Forelimb muscle (tissue), 1 donor: ENCODE measurements at places on chromosomes 2 and 18. TPM values are rescaled to one million over a fixed set of nuclear protein-coding genes. Genes with fewer than 3 reads are reported as not detected.

GRCh38 chr2:10544252-10544651 is 96.1 kb upstream of the ODC1 start:
- no peak for DNase-seq

- no peak for DNase-seq
Measured at GRCh38 chr2:8957628-8958027, 45.9 kb downstream of the MBOAT2 start.

GRCh38 chr2:233690444-233690843 is 2.2 kb upstream of the UGT1A6 start:
- no peak for DNase-seq

Gene LYPD1
- 5.8 TPM for polyA plus RNA-seq

GRCh38 chr2:136538489-136538888 is 226.9 kb upstream of the THSD7B start:
- no peak for DNase-seq

DNA sequence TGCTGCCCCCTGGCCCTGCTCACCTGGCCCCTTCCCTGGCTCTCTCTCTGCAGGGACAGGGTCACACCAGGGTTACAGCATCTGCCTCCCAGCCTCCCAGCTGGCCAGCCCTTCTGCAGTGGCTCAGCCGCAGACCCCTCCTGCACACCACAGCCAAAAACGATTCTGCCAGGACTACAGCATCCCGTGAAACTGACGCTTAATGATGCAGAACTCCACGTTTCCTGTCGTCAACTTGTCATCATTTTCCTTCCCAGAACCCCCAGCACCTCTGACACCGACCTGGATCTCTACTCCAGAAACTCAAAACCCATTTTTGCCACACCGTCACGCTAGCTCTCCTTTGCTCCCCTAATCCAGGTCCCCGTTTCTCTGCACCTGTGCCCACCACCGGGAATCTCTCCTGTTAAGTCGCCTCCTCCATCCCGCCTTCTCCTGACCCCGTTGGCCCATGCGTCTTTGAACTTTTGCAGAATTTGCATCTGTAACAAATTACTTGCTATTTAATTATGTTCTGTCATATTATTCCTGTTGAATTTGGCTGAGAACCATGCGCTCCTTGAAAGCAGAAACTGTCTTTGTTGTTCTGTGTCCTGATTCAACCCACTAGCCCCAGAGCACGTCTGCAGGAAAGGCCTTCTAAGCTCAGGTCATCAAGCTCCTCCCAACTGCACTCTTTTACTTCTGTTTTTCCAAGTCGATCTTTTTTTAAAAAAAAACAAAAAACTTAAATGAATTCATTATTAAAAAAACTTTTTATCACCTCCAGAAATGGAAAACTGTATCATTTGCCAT is 173.2 kb upstream of the COPS8 start:
- DNase-seq = no peak

DNA sequence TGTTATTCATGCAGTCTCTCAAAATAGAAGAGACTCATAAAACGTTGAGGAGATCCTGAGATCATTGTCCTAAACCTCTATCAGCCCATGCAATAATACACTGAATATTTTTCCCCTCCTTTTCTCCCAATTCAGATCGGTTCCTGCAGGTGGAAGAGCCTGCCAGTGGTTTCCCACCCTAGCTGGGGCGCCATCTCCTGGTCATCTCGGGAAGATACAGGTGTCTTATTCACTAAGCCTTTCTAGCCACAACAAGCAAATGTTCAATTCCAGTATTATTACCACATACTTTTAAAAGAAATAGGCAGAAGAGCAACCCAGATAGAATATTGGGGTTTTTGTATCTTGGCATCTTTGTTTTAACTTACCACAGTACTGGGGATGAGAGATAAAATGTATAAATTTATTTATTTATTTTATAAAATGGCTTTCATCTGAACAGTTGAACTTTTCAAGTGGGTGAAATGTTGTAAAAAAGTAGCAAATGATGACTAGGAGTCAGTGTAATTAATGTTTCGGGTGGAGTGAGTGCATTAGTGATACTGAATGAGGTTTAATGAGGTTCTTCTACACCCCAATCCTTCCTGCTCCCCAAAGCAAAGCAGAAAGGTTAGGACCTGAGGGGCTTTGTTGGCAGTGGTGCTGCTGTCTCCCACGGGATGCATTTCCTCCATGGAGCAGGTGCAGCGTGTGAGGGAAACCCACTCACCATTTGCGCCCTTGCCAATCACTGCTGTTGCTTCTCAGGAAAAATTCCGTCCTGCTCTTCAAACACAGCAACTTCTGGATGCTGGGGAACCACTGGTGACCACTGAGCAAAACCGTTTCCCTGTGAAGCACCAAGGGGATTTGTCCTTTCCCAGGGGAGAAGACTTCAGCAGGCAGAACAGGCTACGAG is 147.1 kb upstream of the FHL2 start:
- no peak for DNase-seq

DNA sequence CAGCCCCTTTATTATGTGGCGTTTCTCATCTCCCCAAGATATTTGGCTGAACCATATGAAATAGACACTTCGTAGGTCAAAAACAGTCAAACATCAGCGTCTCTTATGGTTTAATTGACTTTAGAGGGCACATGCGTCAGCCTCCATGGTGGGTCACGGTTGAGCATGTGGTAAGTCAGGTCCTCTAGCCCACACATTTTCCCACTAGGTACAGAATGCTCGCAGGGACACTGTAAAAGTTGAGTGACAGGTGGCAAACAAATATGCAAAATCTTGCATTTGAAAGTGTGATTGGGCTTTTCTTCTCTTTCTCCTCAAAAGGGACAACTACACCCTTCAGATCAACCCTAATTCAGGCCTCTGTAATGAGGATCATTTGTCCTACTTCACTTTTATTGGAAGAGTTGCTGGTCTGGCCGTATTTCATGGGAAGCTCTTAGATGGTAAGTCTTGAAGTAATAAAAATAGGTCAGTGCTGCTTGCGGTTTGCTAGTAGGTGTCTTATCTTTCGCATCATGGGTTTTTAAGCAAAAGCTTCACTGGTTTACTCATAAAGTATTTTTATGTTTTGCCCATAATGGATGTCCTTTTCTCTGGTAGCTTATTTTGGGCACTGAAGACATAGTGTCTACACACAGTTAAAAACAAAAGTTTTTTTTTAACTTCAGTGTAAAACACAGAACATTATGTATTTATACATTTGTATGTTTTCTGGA is 261.3 kb downstream of the ALPK2 start:
- DNase-seq = no peak
